Hematopoietic multipotent progenitor cell treated with erythropoietin and hydrocortisone succinate and interleukin-3 and kit ligand, for 8 days (in vitro differentiated cells): ENCODE measurements at places on chromosomes 12 and 14.

DNA sequence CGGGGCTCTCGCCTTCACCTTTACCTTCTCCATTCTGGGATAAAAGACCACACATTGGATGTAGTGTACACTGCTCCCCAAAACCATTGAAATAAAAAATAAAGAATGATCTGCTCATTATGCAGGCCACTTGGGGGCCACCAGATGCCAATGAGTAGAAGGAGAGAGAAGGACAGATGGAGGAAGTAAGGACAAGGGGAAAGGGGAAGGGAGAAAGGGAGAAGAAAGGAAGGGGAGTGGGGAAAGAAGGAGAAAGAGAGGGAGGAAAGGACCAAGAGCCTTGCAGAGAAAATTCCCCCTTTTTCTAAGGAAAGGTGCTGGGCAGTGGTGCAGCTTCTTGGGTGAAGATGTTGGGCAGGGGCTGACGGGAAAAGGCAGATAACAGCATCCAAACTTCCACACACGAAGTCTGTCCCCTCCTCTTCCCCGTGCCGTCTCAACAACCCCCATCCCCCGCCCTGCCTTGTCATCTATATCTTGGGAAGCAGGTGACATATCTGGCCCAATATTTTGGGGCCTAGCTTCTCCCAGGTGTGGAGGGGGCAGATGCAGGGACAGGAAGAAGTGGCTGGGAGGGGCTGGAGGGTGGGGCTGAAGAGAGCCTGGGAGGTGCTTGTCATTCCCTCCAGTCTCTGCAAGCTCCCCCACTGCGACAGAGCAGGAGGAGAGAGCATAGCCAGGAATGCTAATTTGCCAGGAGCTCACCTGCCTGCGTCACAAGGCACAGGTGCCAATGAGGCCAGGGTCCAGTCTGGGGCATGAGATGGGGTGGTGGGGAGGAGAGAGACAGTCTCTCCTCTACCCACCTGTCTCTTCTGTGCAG, 107.5 kb downstream of the SINHCAF start:
- DNase-seq, result no peak

DNA sequence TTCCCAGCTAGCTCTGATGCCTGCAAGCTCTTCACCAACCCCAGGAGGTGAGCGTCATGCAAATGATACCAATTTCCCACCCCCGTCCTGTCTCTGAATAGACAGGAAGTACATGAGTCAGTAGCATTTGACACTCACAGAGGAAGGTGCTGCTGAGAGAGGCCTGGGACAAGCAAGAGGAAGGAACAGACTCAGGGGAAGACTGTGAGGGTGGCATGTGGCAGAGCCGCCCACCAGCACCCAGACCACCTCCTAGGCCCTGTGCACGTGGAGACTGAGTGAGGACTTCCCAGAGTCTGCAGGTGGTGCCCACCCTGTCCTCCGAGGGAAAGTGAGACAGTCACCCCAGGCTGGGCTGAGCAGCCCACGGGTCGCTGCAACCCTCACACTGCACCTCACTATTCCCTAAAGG, 199.5 kb upstream of the SFSWAP start:
- DNase-seq, result peak; percentile 3

GRCh38 chr12:119828300-119828699, 48.8 kb downstream of the CIT start:
- DNase-seq, result peak; percentile 47

DNA sequence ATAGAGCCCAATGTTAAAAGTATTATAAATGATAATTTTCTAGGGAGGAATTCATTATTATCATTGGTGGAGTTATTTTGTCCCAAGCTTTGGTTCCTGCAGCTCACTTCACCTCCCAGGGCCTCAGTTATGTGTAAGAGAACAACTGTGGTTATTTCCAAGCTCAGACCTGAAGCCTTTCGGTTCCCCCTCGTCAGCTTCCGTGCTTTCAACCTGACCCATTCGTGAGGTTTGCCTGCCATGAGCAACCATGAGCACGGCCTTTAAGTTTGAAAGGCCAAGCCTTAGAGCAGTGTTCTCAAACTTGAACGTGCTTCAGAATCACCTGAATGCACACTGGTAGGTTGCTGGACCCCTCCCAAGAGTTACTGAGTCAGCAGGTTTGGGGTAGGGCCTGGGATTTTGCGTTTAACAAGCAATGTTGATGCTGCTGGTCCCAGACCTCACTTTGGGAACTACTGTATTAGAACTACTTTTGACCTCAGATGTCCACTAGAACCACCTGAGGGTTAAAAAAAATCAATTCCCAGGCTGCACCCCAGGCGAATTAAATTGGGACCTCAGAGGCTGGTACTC, 133.0 kb upstream of the PRMT8 start:
- no peak for DNase-seq

DNA sequence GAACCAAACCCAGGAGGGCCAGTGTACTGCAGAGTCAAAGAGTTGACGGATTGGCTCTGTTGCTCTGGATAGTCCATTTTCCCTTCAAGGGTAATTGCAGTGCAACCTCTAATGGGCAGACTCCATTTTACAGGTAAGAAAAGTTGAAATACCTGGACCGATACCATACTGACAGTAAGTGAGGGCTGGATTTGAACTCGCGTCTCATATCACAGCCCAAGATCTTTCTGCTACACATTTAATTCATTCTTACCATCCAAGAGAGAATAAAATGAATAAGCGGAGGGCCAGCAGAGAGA, 356 bp upstream of the ZC3H14 start:
- DNase-seq, result no peak

DNA sequence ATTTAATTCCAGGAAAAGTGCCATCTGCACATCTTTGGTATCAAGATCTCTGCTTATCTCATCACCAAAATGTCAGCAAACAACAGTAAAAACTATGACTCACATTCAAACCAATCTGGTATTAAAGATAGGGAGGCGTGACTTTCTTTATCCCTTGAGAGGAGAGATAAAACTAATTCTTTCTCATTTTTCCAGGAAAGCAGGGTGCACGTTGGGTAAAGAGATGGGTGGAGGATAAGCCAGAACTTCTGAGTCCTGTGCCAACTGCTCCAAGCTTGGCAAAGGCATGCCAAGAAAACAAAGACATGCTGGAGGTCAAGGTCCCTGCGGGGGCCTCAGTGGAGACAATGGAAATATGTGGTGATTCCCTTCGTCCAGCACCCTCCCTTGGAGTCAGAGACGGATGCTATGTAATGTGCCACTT, 225.8 kb upstream of the PLXNC1 start:
- DNase-seq, result peak; percentile 87

DNA sequence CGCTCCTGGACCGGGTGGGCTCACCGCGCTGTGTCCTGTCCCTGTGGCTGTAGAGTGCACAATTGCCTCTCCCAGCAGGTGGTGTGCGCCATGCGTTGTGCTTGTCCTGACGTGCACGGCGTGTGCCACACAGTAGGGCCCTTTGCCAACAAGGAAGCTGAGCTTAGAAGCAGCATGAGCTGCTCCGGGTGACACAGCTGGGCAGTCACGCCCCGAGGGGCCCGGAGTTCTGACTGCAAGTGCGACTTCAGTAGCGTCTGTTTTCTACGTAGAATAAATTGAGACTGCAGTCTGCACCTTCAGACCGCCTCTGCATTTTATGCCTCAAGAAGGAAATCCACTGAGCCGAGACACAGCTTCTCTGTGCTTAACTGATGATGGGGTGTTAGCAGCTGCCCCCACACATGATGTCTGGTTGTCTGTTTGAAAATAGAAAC, 81.6 kb downstream of the ADGRD1 start:
- no peak for DNase-seq

DNA sequence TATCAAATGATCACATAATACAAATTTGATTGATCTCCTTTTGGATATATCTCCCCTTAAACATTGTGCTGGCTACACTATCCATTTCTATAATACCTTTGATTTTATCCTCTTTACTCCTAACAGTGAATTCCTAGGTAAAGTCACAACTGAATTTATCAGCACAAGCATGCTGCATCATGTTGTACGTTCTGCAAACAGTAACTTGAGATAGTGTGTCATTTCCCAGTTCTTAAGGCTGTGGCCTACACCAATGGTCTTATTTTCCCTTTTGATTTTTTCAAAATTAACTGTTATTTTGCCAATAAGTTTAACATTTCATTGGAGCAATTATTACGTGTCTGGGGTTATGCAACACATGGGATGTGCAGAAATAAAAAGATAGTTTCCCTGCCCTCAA, 24.8 kb downstream of the PRKCH start:
- DNase-seq, result no peak
